ENCODE measurements at places on chromosomes 3 and 15.

- DNase-seq, result no peak
Observed at GRCh38 chr3:72977060-72977808, 19.4 kb upstream of the PPP4R2 start.

GRCh38 chr3:70702132-70702531 lies 389.7 kb upstream of the MDFIC2 start:
- DNase-seq, result no peak

DNA sequence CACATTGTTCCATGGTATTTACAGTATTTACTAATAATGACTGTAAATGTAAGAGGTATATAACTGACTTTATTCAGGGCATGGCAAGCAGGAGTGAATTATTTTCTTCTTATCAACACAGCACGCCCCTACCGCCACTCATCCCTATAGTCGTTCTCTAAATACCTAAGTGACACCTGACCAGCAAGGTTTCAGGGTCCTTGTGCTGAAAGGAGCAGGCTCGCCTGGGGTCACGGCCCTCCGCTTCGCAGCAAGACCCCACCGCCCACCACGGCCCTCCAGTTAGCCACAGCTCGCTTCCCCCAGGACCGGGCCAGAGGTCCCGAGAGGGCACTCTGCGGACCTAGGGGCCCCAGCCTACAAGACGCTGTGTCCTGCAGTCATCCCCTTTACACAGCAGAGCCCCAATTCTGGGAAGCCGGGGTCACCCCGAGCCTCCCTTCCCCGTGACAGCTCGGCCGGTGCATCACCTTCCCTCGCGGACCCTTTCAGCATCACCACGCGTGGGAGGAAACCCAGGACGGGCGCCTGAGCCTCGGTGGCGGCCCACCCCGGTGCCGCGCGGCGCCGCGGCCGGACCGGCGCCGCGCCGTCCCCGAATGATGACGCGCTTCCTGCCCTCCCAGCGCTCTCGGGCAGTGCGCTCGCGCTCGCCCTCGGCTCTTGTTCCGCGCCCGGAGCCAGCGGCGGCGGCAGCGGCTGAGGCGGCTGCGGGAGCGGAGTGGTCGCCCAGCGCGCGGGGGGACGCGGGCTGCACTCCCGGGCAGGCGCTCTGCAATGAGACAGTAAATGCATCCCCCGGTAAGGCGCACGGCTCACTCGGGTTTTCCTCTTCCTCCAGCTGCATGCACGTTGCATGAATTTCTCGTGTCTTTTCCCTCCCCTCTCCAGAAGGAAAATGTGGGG lies 225.1 kb upstream of the C2CD4B start:
- DNase-seq, result peak; percentile 71

DNA sequence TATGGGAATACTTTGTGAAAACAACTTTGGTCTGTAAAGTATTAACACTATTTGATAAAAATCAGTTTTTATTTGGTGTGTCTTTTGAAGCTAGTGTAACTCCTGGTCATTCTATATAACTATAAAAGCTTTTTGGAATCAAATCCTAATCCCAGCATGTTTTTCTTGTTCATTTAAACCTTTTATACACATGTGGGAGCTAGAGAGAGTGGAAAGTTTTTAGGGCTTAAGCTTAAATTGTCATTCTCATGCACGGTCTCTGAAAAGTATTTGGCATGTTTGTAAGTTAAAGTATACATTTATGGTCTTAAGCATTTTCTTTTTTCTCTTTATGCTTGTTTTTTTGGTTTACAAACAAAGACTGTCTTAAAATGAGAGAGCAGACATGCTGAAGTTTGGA lies 83.4 kb upstream of the RARB start:
- no peak for DNase-seq

- no peak for DNase-seq
Observed at GRCh38 chr3:98744283-98744682, 18.9 kb upstream of the ST3GAL6 start.

DNA sequence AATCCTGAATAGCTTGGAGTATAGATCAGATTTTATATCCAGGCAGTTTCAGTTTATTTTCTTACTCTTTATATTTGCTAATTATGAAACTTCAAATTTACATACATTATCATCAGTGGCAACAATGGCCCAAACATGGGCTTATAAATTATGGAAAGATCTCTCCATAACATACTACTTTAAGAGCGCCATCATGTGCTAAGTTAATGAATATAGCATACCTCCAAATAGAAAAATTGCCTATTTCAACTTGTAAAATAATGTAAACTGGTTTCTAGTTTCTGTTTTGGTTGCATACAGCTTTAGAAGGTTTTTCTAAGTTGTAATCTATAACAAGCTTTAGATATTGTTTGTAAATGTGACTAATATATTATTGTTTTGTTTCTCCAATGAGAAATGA lies 531.3 kb upstream of the UBE2E2 start:
- DNase-seq, result no peak

DNA sequence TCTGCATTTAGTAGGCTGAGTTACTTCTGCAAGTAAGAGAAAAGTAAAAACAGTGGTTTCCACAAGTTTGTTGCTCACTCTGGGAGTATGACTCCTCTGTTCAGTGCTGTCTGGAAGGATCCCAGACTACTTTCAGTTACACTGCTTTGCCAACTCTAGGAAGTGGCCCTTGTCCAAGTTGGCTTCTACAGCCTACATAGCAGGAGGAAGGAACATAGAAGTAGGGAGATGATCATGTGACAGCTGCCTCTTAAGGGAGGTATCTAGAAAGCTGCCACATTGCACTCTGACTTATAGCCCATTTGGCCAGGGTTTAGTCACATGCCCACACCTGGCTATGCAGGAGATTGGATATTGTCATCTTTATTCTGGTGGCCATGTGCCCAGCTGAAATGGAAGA lies 298.1 kb downstream of the NSUN3 start:
- DNase-seq, result no peak

GRCh38 chr3:162632672-162633071 lies 1136.1 kb downstream of the OTOL1 start:
- DNase-seq, result no peak

- DNase-seq, result no peak
Observed at GRCh38 chr3:4571690-4572334, 78.7 kb downstream of the ITPR1 start.

DNA sequence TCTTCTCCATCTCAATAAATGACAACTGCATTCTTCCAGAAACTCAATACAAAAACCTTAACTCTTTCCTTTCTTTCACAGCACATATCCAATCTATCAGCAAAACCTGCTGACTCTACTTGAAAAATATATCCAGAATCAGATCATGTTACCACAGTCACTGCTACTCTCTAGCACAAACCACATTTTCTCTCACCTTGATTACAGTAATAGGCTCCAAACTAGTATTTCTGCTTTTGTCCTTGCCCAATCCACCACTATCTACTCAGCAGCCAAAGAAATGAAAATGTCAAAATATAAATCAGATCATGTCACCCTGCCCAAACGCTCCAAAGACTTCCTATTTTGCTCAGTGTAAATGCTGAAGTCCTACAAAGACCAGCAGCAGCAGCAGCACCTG lies 15.2 kb downstream of the TMCC1 start:
- no peak for DNase-seq

DNA sequence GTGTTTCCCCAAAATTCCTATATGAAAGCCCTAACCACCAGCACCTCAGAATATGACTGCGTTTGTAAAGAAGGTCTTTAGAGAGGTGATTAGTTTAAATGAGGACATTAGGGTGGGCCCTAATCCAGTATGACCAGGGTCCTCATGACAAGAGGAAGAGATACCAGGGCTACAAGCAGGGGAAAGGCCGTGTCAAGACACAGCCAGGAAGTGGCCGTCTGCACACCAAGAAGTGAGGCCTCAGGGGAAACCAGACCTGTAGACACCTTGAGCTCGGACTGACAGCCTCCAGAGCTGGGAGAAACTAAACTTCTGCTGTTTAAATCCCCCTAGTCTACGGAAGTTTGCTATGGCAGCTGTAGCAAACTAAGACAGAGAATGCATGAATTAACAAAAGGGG lies 14.2 kb downstream of the KIF7 start:
- no peak for DNase-seq

GRCh38 chr15:55897560-55898336 lies 95.7 kb downstream of the NEDD4 start:
- DNase-seq, result peak; percentile 30

DNA sequence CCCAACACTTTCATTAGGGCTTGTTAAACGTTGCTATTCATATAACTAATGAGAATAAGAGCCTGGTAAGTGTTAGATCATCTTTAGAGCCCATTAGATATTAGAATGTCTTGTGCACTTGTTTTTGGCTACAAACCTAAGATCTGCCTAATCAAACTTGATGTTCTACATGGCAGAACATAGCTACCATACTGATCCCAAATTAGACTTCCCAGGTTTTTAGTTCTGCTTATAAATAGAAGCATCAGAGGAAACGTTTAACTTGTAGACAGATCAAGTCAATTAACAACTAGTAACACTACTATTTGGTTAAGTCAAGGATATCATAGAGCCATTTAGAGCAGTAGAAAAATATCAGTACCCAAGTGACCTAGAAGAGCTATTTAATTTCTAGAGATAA lies 11.7 kb upstream of the KPNA4 start:
- DNase-seq, result no peak

DNA sequence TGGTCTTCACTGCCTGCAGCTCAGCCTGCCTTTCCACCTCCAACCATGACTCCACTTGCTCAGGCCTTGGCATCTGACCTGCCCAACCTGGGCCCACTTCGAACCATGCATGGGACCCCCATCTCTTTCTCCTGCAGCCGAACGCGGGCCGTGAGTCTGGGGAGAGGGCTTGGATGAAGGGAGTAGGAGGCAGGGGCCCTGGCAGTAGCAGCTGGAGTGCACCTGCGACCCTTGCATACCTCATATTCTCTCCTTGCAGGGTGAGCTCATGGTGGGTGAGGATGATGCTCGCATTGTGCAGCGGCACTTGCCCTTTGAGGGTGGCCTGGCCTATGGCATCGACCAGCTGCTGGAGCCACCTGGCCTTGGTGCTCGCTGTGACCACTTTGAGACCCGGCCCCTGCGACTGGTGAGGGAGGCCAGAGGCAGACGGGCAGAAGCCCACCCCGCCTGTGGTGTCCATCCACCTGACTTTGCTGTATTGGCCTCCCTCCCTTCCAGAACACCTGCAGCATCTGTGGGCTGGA lies 13.5 kb downstream of the NT5DC2 start:
- DNase-seq, result no peak

DNA sequence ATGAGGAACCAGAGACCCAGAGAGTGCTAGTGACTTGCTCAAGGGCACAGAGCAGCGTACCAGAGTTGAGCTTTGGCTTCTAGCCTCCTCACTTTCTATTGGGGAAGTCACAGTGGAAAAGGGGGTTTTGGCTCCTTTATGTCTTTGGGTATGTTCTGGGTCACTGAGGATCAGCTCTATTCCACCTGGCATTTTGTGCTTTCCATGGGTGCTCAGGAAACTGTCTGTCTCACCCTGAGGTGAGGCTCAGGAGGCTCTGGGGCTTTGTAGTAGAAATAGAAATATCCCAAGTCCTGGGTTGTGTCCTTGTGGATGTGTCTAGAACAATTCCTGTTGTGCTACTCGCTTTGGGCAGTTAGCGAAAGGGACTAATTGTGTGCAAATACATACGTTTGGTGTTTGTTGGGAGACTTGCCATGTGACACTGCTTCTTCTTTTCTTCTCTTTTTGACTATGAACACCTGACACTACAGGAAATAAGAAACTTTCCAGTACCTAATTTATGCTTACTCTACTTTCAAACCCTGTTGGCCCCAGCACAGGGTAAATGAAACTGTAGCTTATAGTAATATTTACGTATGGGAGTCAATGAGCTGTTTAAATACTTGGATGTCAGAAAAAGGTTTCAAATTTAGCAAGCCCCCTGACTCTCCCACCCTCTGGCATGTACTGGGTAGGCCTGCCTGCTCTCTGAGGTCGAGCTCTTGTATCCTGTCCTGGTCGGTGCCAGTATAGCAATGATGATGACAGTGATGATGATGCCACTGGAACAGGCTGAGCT lies 35.6 kb downstream of the SMAD3 start:
- peak; percentile 82 for DNase-seq

DNA sequence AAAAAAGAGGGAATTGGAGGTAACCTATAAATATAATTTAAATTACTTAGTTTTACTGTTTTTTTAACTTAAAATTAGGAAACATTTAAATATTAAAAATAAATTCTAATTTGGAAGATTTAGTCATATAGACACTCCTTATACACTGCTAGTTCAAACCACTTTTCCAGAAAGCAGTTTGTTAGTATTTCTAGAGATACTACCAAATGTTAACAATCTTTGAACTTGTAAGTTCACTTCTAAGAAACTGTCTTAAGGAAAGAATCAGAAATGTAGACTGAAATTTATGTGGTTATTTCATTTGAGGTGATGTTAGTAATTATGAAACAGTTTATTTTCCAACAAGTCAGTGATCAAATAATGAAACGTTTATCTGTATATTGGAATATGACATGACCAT lies 22.7 kb downstream of the CTDSPL2 start:
- no peak for DNase-seq

GRCh38 chr3:66449411-66449974 lies 51.3 kb downstream of the LRIG1 start:
- DNase-seq, result no peak

GRCh38 chr3:182258538-182259177 lies 534.6 kb upstream of the ATP11B start:
- DNase-seq, result no peak

DNA sequence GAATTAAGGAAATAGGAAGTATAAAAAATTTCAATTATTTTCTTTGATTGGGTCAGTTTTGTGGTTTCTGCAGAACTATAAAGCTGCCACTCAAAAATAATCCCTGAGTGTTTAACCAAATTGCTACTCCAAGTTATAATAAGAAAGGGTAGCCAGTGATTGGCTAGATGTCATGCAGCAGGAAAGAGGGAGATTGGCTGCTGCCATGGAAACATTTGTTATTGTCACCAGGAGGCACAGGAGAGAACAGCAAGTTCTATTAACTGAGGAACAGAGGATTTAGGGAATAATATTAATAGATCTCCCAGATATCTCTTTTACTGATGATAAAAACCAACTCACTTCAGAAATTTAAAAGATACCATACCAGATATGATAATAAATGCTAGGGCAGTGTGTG lies 42.6 kb downstream of the CLDN1 start:
- DNase-seq, result no peak

DNA sequence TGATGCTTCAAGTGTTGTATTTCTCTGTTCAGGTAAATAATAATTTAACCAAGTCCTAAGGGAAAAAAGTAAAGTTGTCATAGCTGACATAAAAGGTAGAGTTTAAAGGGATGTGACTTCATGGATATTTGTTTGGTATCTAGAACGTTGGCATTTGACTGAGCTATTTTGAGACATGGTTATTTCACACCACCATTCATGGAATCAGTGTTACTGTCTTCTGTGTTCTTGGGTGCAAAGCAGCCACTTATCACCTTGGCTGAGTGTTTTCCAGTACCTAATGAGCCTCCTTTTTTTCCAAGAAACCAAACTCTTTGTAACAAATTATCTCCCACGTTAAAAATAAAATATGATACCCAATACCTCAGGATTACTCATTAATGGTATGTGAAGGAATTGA lies 155.8 kb downstream of the GHSR start:
- no peak for DNase-seq

DNA sequence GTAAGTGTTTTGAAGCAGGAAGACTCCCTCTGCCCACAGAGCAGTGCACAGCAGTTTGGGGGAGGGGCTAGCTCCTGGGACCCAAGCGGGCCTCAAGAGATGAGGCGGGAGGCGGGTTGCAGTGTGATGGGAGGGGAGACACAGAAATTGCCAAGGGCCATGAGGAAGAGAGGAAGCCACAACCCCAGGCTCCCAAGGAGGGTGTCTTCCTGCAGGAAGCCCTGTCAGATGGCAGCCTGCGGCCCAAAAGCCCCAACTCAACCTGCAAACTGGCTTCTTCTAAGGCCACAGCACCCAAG lies 7.3 kb upstream of the ISLR2 start:
- no peak for DNase-seq
